ENCODE measurements at places on chromosomes 5 and 9.

DNA sequence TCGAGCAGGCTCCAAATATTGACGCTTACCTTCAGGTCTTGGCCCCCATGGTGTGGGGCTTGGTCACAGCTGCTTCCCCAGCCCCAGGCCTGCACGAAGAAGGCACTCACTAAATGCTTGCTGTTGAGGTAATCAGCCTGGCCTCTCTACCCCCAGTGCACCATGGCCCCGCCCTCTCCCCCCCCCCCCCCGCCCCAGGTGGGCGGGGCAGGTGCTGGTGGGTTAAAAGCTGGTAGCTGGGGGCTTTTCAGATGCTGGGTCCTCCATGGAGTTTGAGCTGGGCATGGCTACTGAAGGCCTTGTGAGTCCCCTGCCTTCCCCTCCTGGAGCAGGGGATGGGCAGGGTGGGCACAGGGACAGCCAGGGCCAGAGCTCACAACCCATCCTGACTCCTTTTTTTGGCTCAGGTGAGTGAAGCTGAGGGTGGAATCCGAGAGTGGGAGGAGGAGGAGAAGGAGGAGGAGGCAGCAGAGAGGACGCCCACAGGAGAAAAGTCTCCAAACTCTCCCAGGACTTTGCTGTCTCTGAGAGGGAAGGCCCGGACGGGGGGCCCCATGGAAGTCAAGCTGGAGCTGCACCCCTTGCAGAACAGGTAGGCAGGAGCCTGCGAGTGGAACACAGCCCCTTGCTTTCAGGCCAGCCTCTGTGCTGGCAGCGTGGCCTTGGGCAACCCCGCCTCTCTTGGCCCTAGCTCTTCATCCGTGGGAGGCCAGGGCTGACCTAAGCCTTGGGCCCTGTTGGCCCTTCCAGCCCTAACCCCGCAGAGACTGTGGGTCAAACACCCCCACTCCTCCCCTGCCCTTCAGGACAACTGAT, 4.4 kb upstream of the TSPAN17 start:
- no peak for DNase-seq

GRCh38 chr5:69512740-69513260, 20.2 kb downstream of the OCLN start:
- DNase-seq, result no peak

DNA sequence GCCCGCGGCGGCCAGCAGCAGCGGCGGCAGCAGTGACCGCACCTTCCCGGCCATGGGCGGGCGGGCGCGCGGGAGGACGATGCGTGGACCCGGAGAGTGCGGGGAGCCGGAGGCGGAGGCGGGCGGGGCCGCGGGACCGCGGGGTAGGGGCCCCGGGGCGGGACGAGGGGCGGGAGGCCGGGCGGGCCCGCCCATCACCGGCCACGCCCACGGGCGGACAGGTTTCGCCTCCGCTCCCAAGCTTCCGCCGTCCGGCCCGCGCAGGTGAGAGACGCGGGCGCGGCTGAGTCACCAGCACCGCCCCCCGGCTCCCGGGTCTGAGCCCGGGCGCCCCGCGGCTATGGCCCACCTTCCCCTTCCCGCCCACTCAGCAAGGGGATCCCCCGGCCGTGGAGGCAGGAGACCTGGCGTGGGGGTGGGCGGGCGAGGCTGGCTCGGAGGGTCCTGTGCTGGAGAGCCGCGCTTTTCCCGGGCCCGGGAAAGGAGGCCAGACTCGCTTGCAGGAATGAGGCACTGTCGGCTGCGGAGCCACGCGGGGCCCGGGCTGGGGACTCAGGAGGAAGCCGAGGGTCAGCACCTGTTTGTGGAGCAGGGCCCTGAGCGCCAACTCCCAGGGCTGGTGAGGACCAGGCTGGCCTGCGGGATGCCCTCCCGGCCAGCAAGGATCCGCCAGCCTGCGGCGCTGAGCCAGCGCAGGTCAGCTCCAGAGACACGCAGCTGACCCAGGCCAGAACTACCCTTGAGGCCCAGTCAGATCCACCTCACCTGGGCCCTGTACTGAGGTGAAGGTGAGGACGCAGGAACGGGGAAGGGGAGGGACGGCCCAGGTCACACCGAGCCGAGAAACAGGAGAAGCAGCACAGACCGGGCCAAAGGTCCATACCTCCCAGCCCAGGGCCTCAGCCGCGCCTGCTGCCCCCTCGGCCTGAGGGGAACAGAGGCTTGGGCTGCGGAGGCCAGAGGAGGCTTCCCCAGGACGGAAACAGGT, at the start of gene ENTPD2:
Gene ENTPD2 (minus strand): TSS at position 118 of the 988 bp plus-strand sequence. CDS start 64 bp downstream, at position 54.
- DNase-seq, result no peak

DNA sequence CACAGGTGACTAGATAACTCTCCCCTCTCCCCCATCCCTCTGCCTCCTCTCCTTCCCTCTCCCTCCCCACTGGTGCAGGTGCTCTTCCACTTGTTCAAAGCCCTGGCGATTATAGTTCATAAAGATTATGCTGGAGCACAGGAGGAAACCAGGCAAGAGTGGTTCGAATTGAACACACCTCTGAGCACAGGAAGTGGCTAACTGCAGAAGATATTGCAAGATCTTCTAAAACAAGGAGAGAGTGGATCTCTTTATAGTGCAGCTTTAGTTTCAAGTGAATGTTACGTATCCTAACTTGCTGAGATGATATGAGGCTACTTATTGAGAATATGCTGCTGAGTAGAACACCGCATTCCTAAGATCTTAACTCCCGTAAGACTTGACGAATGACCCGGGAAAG, 178.4 kb downstream of the GOLPH3 start:
- DNase-seq, result no peak

- no peak for DNase-seq
Measured at GRCh38 chr9:76255781-76256455, 138.3 kb downstream of the RFK start.

- DNase-seq, result no peak
Measured at GRCh38 chr5:5326115-5326758, 96.2 kb upstream of the ICE1 start.

GRCh38 chr9:88789785-88790184, 201.5 kb upstream of the S1PR3 start:
- DNase-seq, result no peak

DNA sequence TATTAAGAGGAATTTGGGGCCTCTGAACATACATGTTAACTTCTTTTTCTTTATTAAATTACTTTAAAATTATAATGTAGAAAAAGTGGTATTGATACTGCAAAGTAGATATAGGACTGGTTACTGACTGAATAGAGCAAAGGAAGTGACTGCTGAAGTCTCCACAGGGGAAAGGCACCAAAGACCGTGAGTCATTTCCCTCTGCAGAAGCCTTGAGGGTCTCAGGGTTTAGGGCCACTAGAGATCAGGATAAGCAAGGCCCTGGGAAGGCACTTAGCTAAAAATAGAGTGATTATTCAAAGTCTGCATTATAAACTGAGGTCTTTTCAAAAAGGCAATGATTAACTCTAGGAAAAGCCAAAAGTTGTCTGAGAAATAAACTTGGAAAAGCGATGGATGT, 44.7 kb upstream of the ITGA1 start:
- no peak for DNase-seq

- no peak for DNase-seq
Measured at GRCh38 chr5:32406650-32407049, 37.9 kb downstream of the ZFR start.

DNA sequence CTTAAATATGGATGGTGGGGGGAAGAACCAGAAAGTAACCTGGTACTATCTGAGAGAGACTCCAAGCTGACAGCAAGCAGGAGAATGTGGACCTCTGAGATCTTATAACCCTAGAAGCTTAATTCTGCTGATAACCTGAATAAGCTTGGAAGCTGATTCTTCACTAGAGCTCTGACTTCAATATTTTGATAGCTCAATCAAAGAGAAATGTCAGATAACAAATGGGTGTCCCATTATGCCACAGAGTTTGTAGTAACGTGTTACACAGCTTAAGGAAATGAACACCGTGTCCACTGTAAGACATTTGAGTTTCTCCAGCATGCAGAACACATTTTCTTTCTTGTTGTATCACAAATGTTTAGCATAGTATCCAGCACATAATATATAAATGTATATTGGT, 626.7 kb downstream of the CDH12 start:
- no peak for DNase-seq

- DNase-seq, result no peak
Measured at GRCh38 chr9:35951736-35952135, 6.2 kb downstream of the OR2S2 start.

DNA sequence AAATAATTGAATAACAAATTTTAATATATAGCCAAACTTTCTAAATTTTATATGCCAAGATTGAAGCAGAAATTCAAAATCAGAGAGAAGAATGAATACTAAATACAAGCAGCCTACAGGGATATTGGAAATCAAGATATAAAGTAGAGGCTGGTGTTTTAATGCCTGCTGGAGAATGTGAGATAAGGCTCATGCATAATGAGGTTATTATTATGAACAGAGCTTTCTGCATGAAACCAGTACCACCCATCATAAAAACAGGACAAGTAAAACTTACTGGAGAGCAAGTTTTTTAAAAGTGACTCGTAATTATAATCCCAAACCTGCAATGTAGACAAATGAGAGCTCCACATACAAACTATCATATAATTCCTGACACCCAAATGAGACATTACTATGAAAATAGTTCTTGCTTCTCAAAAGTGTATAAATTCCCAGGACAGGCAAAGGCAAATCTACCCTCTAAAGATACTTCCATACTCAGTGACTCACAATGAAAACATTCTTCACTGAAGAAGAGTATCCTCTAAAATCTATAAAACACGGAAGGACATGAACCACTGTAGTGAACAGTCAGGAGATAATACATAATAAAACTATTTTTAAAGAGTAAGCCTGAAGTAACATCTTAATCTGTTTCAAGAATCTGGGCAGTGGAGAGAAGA, 532.0 kb upstream of the GRAMD2B start:
- no peak for DNase-seq

- DNase-seq, result no peak
Measured at GRCh38 chr5:1763548-1763911, 36.1 kb downstream of the MRPL36 start.

DNA sequence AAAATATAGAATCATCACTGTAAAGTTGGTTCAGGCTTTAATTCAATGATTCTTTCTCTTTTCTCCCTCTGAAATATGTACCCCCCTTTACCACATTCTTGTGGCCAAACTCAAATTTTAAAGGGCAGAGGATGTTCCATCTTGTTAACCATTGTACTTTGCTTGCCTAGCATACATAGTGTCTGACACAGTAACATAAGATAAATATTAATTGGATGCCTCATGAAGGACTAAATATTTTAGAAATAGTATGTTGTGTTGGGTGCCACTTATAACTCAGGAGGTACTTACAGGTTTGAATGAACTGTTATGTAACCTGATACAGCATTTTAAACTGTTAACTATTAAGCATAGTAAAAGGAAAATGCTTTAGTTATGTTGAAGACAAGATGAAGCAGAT, 71.5 kb downstream of the NIPBL start:
- no peak for DNase-seq

GRCh38 chr9:77464661-77465060, 183.5 kb downstream of the GNA14 start:
- DNase-seq, result no peak

GRCh38 chr5:179422908-179423481, 77.7 kb upstream of the ADAMTS2 start:
- no peak for DNase-seq

DNA sequence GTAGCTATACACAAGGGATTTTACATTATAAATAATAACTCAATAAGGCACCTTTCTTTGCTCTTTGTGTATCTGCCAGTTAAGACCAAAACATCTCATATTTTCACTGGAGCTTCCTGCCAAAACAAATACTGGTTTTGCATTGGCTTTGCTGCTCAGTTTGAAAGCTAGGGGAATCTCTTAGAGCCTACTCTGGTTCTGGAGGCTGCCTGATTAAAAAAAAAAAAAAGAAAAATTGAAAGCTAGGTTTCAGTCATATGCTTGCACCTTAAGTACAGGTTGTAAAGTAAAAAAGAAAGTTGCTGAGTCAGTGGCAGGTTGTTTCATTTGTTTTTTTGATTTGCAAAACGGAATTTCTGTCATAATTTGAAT, 2.3 kb downstream of the DENND4C start:
- DNase-seq, result no peak

DNA sequence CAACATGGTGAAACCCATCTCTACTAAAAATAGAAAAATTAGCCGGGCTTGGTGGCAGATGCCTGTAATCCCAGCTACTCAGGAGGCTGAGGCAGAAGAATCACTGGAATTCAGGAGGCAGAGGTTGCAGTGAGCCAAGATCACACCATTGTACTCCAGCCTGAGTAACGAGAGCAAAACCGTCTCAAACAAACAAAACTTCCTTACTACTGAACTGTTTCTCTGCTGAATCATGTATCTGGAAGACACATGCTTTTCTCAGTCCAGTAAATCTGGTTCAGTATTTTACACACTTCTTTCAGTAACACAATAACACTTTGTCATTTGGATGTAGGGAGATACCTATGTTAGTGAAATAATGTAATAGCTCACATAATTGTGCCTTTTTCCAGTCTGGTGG, 7.9 kb downstream of the TRMT10B start:
- no peak for DNase-seq

DNA sequence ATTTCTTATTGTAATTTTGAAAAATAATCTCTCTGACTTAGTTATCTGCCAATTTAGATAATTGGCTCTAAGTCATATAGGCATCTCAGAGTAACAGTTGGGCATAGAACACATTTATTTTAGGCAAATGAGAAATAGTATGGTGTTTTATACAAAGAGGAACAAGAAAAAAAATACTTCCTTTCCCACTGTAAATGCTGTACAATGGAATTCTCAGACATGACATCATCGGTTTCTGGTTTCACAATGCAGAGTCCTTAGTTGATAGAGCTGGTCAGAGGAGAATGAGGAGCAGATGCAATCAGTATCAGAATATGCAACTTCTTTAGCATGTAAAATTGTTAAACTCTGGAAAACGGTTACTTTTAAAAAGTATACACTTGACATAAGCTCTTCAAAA, 49.4 kb downstream of the PLK2 start:
- no peak for DNase-seq

DNA sequence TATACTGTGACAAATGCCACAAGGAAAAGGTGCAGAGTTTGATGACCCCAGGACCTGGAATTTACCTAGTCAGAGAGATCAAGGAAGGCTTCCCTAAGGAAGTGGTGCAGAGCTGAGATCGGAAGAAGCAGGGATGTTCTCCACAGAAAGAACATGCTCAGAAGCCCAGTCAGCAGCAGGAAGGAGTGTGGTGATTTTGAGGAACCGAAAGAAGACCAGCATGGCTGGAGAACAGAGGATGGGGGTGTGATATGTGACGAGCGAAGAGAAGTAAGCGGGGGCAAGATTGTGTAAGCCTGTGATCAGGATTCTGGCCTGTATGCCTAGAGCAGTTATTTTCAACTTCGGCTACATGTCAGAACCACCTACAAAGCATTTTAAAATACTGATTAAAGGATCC, 18.7 kb upstream of the PIK3R1 start:
- no peak for DNase-seq

GRCh38 chr5:159217236-159217635, 7.9 kb upstream of the RNF145 start:
- DNase-seq, result no peak

DNA sequence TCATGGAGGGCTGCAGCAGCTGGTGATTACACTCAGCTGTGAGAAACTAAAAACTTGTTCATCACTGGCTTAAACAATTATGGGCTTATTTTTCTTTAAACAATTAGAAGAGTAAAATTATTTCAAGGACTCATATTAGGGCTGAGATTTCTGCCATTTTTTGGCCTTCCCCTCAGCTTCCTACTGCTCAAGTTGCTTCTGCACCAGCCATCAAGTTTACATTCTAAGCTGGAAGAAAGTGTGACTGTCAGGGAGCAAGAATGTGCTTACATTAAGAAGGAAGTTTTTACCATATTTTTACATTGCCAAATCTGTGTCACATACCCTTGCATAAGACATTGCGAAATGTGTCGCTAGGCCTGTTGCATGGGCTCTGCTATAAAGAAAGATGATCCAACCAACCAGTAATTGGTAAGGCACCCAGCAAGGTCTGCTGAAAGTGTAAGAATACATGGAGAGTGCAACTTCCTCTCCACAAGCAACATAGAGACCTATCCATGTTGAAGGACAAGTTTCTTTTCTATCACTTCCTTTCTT, 260.3 kb upstream of the CDH10 start:
- DNase-seq, result no peak

Data from brain pericyte (primary cell).